NCI-H1048 (cell line): ENCODE measurements at places on chromosomes 4 and X.
A peak's percentile ranks its signal among the peaks of the same experiment; 100 is the strongest.

GRCh38 chr4:22672944-22673343, 19.8 kb upstream of the GBA3 start:
- no peak for DNase-seq

DNA sequence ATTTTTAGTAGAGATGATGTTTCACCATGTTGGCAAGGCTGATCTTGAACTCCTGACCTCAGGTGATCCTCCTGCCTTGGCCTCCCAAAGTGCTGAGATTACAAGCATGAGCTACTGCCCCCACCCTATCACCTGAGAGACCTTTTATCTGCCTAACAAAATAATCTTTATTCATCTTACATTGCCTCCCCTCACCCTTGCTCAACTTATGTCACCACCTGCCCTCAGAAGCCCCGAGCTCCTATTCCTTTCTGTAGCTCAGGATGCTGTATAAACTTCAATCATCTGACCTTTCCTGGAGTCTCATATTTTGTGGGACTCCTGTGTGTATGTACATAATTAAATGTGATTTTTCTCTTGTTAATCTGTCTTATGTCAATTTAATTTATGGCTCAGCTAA, 29.7 kb upstream of the ENPP6 start:
- DNase-seq, result no peak

GRCh38 chr4:53583513-53583912, 7.8 kb downstream of the LNX1 start:
- no peak for DNase-seq

- DNase-seq, result no peak
Measured at GRCh38 chr4:175789647-175790046, 22.4 kb downstream of the GPM6A start.

DNA sequence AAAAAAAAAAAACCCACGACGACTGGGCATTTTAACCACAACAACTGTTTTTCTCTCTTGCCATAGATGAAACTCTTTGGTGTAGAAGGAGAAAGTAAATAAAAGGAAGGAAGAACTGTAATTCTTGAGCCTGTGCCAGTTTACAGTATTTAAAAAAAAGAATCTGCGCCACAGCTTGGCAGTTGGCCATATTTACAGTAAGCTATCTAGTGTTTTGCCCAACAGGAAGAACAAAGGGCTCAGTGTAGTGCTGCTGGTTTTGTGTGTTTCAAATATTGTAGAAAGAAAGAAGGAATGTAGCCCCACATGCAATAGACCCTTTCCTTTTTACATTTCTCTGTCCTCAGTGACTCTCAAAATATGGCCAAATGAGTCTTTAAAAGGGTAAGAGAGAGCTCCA, 66.1 kb downstream of the NR3C2 start:
- DNase-seq, result peak; percentile 56

- no peak for DNase-seq
Measured at GRCh38 chrX:153981771-153982533, 9.4 kb downstream of the TMEM187 start.

DNA sequence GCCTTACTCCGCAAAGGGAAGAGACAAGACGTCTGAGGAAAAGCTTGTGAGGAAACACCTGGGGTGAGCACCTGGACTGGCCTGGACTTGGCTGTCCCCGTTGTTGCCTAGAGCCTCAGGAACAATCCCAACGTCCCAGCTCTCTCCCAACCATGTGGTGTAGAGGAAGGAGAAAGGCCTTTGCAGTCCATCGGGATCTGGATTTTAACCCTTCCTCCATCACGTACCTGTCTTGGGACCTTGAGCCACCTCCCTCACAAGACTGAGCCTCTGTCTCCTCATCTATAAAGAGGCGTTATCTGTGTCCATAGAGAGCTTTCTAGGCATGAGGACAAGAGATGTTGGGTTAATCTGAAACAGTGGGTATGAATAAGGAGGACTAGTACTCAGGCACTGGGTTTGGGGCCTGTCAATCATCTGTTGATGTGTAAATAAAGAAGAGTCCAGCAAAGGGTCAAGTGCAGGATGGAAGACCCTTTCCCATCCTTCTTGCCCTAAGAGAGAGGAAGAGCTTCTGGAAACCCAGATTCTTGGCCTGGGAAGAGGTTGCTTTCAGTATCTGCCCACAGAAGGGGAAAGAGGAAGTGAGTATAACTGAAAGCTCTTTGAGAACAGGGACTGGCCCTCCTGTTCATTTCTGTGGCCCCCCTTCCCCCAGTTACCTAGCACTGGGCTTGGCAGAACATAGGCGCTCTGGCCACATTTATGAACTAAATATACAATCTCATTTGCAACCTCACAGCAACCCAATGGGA, 137.1 kb downstream of the PJA1 start:
- no peak for DNase-seq

DNA sequence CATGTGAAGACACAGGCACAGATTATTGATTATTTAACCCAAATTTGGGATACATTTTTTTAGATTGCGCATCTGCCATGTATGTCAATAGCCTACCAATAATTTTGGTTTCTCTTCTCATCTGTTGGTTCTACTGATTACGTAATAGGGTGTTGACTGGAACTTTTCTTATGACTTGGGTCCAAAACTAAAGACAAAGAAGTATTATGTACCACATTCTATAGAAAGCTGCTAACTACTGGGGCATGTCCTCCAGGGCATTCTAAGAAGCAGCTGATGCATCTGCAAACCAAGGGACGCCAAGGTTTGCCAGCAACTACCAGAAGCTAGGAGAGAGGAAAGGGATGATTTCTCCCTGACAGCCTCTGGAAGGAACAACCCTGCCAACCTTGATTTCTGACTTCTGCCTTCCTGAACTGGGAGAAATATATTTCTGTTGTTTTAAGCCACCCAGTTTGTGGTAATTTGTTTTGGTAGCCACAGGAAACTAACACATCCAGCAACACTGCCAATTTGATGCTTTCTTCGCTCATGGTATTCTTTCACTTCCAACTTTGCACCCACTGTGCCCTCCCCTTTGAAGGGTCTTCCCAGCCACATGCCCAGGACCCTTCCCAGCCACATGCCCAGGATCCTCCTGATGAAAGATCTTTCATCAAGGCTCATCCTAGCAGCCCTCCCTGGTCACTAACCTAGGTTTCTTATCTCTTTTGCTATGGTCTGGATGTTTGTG, 15.9 kb upstream of the TLR1 start:
- DNase-seq, result no peak

- DNase-seq, result no peak
Measured at GRCh38 chrX:110003167-110004156, 548 bp downstream of the TMEM164 start.

DNA sequence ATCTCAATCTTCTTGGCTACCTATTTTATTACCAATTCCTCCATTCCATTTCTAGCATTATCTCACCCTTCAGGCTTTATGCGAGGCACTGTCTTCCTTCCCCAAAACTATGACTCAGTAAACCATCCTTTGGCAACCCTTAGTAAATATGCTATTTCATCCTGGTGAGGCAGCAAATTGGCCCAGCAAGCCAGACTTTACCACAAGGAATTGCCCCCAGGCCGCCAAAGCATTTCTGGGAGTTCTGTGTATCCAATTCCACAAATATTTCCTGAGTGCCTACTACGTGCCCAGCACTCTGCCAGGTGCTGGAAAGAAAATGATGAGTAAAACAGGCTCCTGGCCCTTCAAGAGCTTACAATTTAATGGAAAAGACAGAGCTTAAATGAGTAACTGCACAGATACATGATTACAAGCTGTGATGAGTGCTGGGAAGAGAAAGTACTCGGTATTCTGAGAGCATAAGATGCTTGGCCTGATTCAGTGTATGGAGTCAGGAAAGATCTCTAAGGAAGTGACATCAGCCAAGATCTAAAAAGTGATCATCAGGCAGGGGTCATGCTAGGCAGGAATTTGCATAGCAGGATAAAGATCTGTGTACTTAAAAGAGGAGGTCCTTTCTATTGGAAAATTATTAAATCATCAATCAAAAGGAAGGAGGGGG, 193.8 kb downstream of the ADAMTS3 start:
- DNase-seq, result no peak

DNA sequence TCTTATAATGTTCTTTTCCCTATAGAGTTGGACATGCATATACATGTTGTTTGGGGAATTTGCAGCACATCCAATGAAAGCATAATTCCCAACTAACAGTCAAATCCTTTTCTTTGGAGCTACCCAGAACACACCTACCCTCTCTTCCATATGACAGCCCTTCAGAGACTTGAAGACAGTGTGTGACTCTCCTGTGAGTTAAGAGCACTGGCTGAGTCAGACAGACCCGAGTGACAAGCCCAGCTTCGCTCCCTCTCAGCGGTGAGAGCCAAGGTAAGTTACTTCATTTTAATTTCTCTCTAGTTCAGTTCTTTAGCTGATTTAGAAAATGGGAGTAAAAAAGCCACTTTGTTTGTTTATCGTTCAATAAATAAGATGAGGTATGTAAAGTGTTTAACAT, 86.3 kb downstream of the RTL9 start:
- DNase-seq, result no peak

DNA sequence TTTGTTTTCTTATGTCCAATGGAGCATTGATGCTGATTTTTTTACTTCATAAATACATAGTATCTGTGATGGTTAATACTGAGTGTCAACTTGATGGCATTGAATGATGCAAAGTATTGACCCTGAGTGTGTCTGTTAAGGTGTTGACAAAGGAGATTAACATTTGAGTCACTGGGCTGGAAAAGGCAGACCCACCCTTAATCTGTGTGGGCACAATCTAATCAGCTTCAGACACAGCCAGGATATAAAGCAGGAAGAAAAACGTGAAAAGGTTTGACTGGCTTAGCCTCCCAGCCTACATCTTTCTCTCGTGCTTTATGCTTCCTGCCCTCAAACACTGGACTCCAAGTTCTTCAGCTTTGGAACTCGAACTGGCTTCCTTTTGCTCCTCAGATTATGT, 230.6 kb upstream of the SPRY1 start:
- DNase-seq, result no peak

DNA sequence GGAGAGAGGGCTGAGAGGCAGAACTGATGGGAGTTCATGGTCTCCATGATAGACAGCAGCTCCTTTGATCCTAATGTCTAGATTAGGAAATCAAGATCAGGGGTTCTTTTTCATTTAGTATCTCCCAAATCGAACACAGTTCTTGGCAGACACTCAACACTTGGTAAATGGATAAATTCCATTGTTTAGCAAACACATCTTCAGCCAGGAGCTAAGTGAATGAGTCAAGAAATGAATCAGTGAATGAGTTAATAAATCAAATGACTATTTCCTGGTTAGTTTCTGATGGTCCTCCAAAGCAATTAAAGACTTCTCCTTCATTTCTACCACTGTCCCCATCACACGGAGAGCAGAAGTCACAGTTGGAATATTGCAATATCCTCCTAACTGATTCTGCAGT, 120.0 kb upstream of the SHISA3 start:
- no peak for DNase-seq

GRCh38 chrX:131827935-131828334, 195.2 kb upstream of the STK26 start:
- no peak for DNase-seq

GRCh38 chr4:94390804-94391410, 48.3 kb upstream of the HPGDS start:
- DNase-seq, result no peak

- no peak for DNase-seq
Measured at GRCh38 chr4:121358473-121358872, 22.3 kb downstream of the QRFPR start.

DNA sequence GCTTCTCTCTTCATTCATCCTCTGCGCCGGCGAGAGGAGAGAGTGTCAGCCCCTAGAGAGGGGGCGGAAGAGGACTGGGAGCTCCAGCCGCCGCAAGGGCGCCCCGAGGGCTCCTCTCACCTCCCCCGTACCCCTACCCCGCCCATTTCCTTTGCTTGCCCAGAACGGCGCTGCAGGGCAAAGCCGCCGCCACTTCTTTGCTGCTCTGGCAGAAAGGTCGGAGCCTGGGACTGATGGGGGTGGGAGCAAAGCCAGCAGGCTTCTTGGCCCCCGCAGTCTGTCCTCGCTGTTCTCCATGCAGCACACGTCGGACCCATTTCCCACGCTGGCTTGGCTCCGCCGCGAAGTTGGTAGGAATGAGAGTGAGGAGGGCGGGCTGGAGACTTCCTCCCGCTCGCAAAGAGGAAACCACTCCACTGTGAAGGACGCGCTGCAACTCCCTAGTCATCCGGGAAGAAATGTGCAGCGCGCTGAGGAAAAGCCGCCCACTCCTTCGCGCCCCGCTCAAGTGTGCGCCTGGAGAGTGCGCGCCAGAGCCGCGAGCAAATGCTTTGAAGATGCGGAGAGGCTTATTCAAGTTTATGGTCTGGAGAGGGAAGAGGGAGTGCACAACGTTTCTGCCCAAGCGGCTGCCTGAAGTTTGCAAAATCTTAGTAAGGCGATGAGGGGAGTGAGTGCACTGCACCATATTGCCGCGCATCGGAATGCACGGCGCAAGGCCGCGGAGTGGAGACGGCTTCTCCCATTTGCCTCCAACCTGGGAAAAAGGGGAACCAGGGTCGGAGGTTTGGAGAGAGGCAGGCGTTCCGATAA, 2.8 kb upstream of the PCDH7 start:
- no peak for DNase-seq

DNA sequence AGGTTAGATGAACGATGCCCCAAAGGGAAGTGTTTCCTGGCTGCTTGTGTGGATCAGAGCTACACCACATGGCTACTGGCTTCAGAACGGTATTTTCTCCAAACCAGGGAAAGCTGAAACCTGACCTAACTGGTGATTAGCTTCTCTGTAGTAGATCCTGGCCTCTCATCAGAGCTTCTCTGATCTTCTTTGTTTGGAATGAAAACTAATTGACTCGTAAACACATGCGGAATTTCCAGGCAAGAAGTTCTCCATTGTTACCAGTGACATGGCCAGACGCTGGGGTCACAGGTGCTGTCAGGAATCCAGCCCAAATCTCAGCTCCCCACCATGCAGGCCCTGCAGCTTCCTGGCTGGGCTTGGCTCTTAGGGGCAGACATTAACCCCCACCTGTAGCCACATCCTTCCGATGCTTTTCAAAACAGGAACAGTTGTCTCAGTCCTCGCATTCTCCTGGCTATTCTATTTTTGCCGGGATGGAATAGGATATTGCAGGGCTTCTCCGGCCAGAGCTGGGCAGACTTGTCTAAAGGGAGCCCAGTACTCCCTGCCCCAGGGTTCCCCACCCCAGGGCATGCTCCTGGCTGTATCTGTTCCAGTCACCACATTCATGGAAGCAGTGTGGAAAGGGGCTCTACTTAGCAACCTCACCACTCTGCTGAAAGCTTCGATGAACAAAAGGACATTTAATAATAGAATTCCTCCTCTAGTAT, 305.4 kb upstream of the F9 start:
- no peak for DNase-seq

DNA sequence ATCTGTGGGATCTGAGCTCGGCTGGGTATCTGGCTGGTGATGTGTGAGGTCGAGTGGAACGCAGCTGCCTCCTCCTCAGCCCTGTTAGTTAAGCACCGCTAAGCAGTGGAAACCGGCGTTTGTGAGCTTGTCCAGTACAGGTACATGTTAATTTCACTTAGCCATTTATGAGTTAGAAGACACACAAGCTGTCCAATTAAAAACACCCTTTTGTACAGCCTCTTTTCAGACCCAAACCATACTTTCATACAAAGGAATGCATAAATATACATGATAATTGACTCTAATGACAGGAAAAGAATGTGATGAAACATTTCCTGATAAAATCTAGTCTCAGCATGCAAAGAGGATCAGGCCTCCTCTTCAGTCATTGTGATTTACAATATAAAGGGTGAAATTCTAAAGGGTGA, 163.6 kb upstream of the FAT1 start:
- DNase-seq, result peak; percentile 62
